Uterus (tissue), 4 donors: ENCODE measurements at places on chromosomes 11 and 22. TPM values are rescaled to one million over a fixed set of nuclear protein-coding genes. Genes with fewer than 3 reads are reported as not detected.

The FZD4 gene
- 48.4 TPM for total RNA-seq

The OR51B6 gene
- total RNA-seq, result not detected

The XKR3 gene
- total RNA-seq, result not detected

The CDC42EP1 gene
- total RNA-seq, result 22.0 TPM

The NADSYN1 gene
- total RNA-seq, result 73.0 TPM

DNA sequence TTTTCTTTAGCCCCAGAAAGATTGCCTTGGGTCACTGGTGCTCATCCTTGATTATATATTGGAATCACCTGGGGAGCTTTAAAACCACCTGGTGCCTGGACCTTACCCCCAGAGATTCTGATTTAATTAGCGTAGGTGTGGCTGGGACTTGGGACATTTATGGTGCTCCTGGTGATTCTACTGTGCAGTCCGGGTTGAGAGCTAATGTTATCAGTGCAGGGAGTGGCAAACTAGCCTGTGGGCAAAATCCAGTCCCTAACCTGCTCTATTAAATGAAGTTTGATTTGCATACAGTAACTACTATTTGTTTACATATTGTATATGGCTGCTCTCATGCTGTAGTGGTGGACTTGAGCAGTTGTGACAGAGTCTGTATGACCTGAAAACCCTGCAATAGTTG is 134.0 kb upstream of the SORL1-AS1 start:
- H3K36me3 ChIP-seq, result no peaks in the 10 kb centered on the region
- H3K4me1 ChIP-seq, result no peaks in the 10 kb centered on the region
- DNase-seq, result no peak
- H3K4me3 ChIP-seq, result no peak overlapping the region
- no peak overlapping the region for H3K27ac ChIP-seq

- H3K4me3 ChIP-seq, result peak overlapping the region; percentile 99
- DNase-seq, result no peak
- H3K27me3 ChIP-seq, result no peaks in the 10 kb centered on the region
Measured at GRCh38 chr11:43358279-43358800, 380 bp upstream of the TTC17 start.

DNA sequence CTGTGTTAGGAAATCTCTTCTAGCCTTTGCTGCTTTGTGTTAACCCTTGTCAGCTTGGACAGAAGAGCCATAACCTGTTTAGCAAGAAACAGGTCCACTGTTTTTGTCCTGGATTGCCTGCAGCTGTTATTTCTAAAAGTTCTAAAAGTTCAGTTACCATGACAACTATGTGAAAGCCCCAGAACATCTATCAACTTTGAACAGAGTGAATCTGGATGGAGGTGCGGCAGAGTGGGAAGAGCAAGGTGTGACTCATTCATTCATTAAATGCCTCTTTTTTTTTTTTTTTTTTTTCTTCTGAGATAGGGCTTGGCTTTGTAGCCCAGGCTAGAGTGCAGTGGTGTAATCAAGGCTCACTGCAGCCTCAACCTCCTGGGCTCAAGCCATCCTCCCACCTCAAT is 50.5 kb downstream of the RBX1 start:
- H3K36me3 ChIP-seq, result no peaks in the 10 kb centered on the region
- no peaks in the 10 kb centered on the region for H3K4me1 ChIP-seq
- H3K27ac ChIP-seq, result no peak overlapping the region
- no peak overlapping the region for H3K4me3 ChIP-seq

DNA sequence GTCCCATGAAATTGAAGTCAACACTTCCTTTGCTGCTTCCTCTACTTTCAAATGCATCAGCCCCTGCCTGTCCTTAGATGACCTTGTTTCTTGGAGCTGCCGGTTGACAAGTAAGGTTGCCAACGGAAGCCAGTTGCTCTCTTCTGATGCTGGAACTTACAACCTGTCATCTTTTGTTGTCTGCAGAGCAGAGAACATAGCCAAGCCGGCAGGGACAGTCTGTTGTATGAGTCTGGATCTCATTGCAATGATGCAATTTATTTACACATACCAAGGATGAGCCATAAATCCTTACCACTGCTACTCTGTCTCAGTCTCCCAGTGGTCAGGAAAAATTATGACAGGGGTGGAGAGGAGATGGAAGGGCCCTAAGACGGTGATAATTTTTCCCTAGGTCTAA is 151.4 kb downstream of the BLID start:
- H3K4me3 ChIP-seq, result no peak overlapping the region
- no peaks in the 10 kb centered on the region for H3K36me3 ChIP-seq
- no peak for DNase-seq
- no peaks in the 10 kb centered on the region for H3K4me1 ChIP-seq
- H3K27ac ChIP-seq, result no peak overlapping the region

DNA sequence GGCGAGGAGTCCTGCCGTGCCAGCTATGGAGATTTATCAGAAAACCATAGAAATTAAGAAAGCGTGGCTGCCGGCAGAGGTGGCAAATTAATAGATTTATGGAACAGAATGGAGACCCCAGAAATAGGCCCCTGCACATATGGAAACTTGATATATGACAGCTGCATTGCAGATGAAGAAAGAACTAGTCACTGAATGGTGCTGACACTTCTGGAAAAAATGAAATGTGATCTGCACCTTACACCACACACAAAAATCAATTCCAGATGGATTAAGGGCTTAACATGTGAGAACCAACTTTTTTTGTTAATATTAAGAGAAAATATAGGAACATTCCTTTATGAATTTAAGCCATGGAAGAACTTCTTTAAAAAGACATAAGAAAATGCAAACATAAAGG is 40.3 kb upstream of the TSKU start:
- no peak overlapping the region for H3K27ac ChIP-seq
- no peak overlapping the region for H3K4me3 ChIP-seq
- H3K4me1 ChIP-seq, result no peaks in the 10 kb centered on the region
- H3K27me3 ChIP-seq, result no peaks in the 10 kb centered on the region

GRCh38 chr11:11584530-11584810 is 37.3 kb downstream of the GALNT18 start:
- H3K27me3 ChIP-seq, result no peaks in the 10 kb centered on the region
- no peak for DNase-seq
- no peak overlapping the region for H3K27ac ChIP-seq
- no peaks in the 10 kb centered on the region for H3K36me3 ChIP-seq
- no peak overlapping the region for H3K4me3 ChIP-seq

GRCh38 chr11:119376197-119376847 is 5.2 kb downstream of the USP2 start:
- no peaks in the 10 kb centered on the region for H3K27me3 ChIP-seq
- H3K36me3 ChIP-seq, result no peaks in the 10 kb centered on the region
- H3K27ac ChIP-seq, result peak overlapping the region; percentile 93
- peaks cover 11% of the 10 kb centered on the region for H3K4me1 ChIP-seq
- no peak for DNase-seq

DNA sequence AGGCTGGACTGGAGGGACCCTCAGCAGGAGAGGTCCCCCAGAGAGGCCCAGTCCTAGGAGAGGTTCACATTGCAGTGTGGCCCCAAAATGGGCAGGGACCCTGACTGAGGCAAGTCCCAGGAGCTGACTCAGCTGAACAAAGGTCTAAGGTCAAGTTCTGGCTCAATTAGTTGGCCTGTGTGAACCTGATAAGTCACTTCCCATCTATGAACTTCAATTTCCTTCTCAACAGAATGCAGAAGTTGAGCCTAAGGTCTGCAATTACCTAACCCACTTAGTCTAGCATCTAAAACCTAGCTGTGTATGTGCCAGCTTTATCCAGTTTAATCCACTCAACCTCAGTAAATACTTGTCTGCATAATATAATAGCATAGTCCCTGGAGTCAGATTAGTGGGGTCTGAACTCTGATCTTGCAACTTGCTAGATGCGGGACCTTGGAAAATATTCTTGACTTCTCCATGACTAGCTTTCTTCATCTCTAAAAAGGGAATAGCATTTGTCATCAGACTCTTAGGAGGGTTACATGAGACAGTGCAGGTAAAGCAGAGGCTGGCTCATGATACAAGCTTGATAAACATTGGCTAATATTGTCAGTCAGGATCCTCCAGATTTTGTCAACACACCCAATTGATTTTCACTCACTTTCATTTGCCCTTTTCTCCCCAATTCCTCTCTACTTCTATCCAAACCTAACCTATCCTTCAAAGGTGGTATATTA is 465.5 kb downstream of the INSC start:
- H3K36me3 ChIP-seq, result no peaks in the 10 kb centered on the region
- H3K4me1 ChIP-seq, result no peaks in the 10 kb centered on the region
- H3K27me3 ChIP-seq, result no peaks in the 10 kb centered on the region
- H3K4me3 ChIP-seq, result no peak overlapping the region
- DNase-seq, result no peak

DNA sequence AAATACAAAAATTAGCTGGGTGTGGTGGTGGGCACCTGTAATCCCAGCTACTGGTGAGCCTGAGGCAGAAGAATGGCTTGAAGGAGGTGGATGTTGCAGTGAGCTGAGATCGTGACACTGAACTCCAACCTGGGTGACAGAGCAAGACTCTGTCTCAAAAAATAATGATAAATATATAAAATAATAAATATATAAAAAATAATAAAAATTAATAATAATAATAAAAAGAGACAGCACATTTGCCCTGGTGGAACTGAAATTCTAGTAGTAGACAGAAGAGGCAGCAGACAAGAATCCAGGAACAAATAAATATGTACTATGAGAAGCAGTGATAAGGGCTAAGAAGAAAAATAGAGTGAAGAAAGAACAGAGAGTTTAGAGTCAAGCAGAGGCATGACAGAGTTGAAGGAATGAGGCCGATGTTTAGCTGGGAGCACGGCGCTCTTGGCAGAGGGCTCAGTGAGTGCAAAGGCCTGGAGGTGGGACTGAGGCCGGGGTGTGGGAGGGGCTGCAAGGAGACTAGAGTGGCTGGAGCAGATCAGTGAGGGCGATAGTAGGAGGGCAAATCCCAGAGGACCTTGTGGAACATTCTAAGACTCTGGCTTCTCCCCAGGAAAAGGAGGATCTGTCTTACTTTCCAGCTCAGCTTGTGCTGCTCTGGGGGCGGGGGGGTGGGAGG is 410.3 kb downstream of the MN1 start:
- no peak overlapping the region for H3K4me3 ChIP-seq
- no peaks in the 10 kb centered on the region for H3K36me3 ChIP-seq
- no peak overlapping the region for H3K27ac ChIP-seq
- no peaks in the 10 kb centered on the region for H3K4me1 ChIP-seq
- no peaks in the 10 kb centered on the region for H3K27me3 ChIP-seq

DNA sequence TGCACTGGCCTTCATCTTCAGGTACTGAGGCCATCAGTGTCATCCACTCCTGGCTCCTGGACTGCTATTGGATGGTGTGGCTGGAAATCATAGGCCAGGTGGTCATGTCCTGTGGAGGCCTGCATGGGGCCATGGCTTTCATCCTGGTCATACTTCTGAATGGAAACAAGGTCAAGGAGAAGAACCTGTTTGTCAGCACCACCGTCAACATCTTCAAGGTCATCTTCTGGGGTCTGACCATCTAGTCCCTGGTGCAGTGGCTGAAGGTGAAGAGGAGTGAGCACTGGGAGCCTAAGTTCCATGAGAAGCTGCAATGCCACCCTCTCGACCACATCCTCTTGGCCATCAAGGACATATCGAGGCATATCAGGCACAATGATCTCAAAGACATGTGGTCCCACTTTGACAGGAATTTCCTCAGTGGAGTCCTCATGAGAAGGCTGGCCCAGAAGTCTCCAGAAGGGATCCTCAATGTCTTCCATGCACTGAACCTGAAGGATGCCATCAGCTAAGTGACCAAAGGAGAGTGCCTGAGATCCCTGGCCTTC is 120.0 kb upstream of the SERPIND1 start:
- no peaks in the 10 kb centered on the region for H3K4me1 ChIP-seq
- H3K27me3 ChIP-seq, result no peaks in the 10 kb centered on the region
- no peaks in the 10 kb centered on the region for H3K36me3 ChIP-seq
- no peak for DNase-seq
- H3K4me3 ChIP-seq, result no peak overlapping the region

DNA sequence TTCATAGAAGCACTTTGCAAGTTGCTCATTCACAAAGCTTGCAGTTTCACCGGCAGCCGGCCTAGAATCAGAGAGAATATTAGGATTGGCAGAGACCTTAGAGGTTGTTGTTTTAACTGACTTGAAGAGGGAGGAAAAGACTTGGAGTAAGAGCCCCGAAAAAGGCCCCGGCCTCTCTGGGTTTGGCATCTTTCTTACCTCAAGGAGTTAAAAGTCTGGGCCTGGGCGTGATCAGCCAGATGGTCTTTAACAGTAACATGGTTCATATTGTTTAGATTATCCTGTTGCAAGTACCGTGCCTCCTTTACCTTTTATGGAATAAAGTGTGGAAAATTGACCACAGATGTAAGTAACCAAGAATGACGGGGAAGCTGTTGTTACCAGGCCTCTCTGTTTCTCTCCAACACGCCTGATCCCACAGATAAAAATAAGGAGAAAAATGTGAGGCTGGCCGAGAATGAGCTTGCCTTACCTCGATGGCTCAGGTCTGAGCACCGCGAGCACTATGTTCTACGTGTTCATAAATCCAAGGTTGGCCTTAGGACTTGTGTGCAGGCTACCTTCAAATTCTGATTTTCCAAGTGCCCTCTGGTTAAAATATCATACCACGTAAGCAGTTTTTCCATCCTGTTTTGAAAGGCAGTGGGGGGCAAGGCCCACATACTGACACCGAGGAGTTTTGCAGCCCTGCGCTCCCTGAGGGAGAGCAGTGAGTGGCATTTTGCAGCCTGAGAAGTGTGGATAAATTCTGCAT is 56.4 kb downstream of the PARVA start:
- peaks cover 7% of the 10 kb centered on the region for H3K4me1 ChIP-seq
- no peaks in the 10 kb centered on the region for H3K36me3 ChIP-seq
- peak; percentile 72 for DNase-seq
- no peak overlapping the region for H3K4me3 ChIP-seq
- H3K27me3 ChIP-seq, result no peaks in the 10 kb centered on the region
- peak overlapping the region; percentile 87 for H3K27ac ChIP-seq

- H3K4me3 ChIP-seq, result no peak overlapping the region
- H3K36me3 ChIP-seq, result no peaks in the 10 kb centered on the region
- H3K4me1 ChIP-seq, result no peaks in the 10 kb centered on the region
- no peak for DNase-seq
- no peak overlapping the region for H3K27ac ChIP-seq
Measured at GRCh38 chr22:26975865-26976264, 318.5 kb downstream of the MIAT start.

- no peaks in the 10 kb centered on the region for H3K4me1 ChIP-seq
- no peaks in the 10 kb centered on the region for H3K36me3 ChIP-seq
- H3K27me3 ChIP-seq, result no peaks in the 10 kb centered on the region
- no peak overlapping the region for H3K27ac ChIP-seq
- H3K4me3 ChIP-seq, result no peak overlapping the region
- no peak for DNase-seq
Measured at GRCh38 chr11:113153847-113154246, 160.5 kb upstream of the TTC12 start.

- peaks cover 5% of the 10 kb centered on the region for H3K4me1 ChIP-seq
- H3K36me3 ChIP-seq, result no peaks in the 10 kb centered on the region
Measured at GRCh38 chr22:44180706-44181032, at the start of gene PARVG. Gene PARVG (plus strand): TSS chr22:44180925. CDS start chr22:44183330, 2,405 bp downstream.
